Hematopoietic multipotent progenitor cell treated with erythropoietin and hydrocortisone succinate and interleukin-3 and kit ligand, for 8 days (in vitro differentiated cells): ENCODE measurements at places on chromosomes 12 and 14.

- DNase-seq, result no peak
Observed at GRCh38 chr12:116968986-116969385, 58.2 kb downstream of the FBXW8 start.

- no peak for DNase-seq
Observed at GRCh38 chr12:18387706-18388105, 126.4 kb downstream of the PIK3C2G start.

GRCh38 chr12:5898874-5899273 lies 46.2 kb downstream of the ANO2 start:
- no peak for DNase-seq

DNA sequence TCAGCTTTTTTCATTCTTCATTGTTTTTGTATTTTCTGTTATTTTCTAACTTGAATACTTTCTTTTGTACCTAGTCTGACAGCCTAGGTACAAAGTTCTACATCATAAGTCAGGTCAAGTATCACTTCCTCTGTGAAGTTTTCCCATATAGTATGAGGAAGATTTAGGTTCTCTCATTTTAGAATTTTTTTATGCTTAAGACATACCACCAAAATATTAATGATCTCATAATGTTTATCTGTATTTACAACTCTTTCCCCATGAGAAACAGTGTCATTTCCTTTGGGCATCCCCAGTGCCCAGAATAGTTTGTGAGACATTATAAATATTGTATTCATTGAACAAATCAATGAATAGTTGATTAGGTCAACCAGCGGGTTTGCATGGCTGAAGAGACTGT lies 3.1 kb upstream of the ATF7IP start:
- no peak for DNase-seq

DNA sequence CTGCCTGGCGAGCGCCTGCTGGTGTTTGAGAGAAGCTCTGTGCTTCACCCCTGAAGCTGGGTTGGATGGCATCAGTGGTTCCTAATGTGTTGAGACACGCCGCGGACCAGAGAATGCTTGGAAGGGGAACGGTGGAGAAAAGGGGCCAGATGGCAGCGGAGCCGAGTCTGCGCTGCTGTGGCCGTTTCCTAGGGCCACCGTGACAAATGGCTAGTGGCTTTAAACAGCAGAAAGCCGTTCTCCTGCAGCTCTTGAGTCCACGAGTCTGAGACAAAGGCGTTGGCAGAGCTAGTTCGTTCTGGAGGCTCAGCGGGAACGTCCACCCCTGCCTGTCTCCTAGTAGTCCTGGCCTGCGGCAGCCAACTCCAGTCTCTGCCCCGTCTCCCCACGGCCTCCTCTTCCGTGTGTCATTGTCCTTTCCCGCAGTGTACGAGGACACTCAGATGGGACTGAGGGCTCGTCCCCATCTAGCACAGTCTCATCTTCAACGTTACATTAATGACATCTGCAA lies 103.6 kb downstream of the ADGRD1 start:
- no peak for DNase-seq

DNA sequence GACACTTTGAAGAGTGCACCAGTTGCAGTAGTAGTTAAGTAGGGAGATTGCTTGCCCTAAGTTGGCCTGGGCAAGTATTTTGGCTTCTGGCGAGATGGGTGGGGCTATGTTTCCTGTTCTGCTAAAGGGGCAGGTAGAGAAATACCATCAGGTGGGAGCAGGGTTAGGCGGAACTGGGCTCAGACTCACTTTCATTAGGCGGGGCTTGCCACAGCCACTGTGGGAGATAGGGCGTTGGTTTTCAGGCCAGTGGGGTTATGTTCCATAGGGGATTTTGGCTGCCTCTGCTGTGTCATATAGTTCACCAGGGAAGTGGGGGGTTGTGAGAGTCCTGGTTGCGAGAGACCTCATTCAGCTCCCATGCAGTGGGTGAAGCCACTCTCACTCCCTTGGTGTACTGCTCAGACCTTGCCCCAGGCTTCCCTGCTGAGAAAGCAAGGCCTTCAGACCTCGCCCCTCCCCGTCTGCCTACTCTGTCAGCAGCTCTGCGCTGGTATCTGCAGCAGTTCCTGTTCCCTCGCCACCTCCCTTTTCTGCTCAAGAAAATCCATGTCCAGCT lies 43.3 kb downstream of the AEBP2 start:
- peak; percentile 40 for DNase-seq

- no peak for DNase-seq
Observed at GRCh38 chr12:43893670-43894069, 57.8 kb downstream of the TMEM117 start.

DNA sequence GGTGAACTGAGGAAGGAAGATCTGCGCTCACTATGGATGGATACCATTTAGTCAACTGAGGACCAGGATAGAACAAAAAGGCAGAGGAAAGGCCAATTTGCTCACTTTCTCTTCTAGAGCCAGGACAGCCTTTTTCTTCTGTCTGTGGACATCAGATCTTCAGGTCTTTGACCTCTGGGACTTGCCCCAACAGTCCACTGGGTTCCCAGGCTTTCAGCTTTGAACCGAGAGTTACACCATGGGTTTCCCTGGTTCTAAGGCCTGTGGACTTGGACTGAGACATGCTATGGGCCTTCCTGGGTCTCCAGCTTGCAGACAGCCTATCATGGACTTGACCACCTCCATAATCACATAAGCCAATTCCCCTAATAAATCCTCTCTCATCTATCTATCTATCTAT lies 232.0 kb downstream of the IPO8 start:
- no peak for DNase-seq

DNA sequence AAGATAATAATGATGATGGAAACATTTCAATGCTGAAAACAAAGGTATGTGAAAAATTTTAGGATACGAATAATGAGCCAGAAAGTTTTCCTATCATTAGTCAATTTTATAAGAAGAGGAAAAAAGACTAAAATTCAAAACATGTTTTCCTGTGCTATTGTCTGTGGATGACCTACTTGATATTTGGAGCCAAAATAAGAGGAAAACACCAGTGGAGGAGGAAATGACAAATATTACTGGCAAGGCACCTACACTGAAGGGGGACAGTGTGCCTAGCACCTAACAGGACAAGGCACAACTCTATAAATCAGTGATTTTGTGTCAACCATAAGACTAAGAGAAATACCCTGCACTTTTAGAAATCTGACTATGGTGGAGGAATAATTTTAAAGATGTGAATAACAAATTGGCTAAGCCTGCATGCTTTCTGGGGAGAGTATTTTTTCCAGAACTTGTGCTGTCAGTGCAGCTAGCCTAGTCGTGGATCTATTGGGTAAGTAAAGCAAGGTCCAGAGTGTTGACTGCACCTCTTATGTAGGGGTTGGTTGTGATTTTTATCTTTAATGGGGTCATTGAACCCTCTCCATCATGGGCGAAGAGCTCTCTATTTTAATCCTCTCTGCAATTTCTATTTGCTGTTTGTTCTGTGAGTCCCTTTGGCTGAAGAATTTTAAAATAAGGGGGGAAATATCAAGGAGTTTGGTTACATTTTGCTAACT lies 398.0 kb downstream of the TMTC2 start:
- no peak for DNase-seq

- DNase-seq, result no peak
Observed at GRCh38 chr12:131437706-131438492, 273.0 kb upstream of the SFSWAP start.
